ENCODE measurements at places on chromosomes 3 and 15.

- no peak for DNase-seq
Measured at GRCh38 chr15:55183679-55184078, 13.1 kb downstream of the RSL24D1 start.

- no peak for DNase-seq
Measured at GRCh38 chr3:140455521-140456214, 222.2 kb upstream of the TRIM42 start.

DNA sequence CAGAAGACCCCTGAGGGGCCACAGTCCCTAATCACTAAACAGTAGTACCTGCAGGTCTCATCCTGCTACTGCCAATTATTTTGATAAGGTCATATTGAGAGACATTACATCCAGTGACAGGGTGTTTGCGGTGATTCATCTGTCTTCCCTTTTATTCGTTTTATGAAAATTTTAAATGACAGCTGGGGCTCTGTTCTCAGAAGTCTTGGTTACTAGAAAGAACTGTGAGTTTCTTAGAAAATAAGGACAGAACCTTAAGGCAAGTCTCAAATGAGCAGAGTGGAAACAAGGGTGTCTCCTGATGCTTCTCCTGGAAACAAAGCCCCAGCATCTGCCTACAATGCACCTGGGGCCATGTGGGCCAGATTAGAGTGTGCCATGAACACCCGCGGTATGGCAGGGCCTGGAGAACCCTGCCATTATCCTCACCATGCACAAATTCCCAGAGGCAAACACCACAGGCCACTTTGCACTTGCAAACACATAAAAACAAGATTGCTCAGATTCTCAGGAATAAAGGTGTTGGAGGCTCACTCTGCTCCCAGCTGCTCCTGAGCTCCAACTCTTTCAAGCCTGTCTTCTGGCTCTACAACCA is 66.3 kb upstream of the IQSEC1 start:
- DNase-seq, result no peak

GRCh38 chr3:17928502-17929145 is 186.2 kb upstream of the TBC1D5 start:
- no peak for DNase-seq

GRCh38 chr3:194672876-194673275 is 885 bp upstream of the LSG1 start:
- no peak for DNase-seq

GRCh38 chr15:61659566-61660190 is 400.6 kb downstream of the VPS13C start:
- no peak for DNase-seq

- no peak for DNase-seq
Measured at GRCh38 chr3:142601713-142602112, 5.5 kb downstream of the PLS1 start.

All from activated naive CD8-positive, alpha-beta T cell treated with anti-CD3 and anti-CD28 coated beads, Interleukin-2, amount 50 U/mL, for 16 hours (primary cell).